ENCODE measurements at places on chromosomes 2 and 18. TPM values are rescaled to one million over a fixed set of nuclear protein-coding genes. Genes with fewer than 3 reads are reported as not detected.

The ANKRD62 gene
- total RNA-seq, result not detected

The NR4A2 gene
- total RNA-seq, result 7.9 TPM

The CDCA7 gene
- 0.16 TPM for total RNA-seq

The PCGF1 gene
- total RNA-seq, result 18.3 TPM

The GCG gene
- not detected for total RNA-seq

The ALPP gene
- not detected for total RNA-seq

DNA sequence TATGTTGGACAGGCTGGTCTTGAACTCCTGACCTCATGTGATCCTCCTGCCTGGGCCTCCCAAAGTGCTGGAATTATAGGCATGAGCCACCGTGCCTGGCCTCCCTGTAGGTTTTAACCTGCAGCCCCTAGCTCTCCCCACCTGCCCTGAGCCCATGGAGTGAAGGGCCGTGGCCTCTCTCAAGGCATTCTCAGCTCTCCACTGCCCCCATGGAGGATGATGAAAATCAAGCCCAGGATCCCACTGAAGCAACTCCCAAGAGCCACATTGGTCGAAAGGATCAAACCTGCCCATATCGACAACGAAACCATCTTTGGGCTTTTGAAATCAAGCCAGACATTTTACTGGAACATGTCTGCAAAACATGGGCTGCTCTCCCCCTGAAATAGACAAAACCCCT lies 22.4 kb upstream of the CREG2 start:
- DNase-seq, result no peak
- no peaks in the 10 kb centered on the region for H3K27me3 ChIP-seq
- no peak overlapping the region for H3K4me3 ChIP-seq
- H3K36me3 ChIP-seq, result no peaks in the 10 kb centered on the region

DNA sequence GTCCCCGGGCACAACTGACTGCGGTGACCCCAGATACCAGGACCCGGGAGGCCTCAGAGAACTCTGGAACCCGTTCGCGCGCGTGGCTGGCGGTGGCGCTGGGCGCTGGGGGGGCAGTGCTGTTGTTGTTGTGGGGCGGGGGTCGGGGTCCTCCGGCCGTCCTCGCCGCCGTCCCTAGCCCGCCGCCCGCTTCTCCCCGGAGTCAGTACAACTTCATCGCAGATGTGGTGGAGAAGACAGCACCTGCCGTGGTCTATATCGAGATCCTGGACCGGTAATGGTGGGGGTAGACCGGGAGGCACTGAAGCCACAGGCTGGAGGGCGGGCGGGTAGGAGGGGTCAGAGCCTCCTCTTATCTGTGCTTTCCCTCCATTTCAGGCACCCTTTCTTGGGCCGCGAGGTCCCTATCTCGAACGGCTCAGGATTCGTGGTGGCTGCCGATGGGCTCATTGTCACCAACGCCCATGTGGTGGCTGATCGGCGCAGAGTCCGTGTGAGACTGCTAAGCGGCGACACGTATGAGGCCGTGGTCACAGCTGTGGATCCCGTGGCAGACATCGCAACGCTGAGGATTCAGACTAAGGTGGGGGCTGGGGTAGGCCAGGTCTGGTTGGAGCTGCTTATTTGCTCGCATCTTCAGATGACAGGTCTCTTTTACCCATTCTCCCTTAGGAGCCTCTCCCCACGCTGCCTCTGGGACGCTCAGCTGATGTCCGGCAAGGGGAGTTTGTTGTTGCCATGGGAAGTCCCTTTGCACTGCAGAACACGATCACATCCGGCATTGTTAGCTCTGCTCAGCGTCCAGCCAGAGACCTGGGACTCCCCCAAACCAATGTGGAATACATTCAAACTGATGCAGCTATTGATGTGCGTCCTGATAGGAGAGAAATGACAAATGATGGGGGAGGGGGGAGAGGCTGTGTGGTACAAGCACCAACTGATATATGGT lies 780 bp downstream of the HTRA2 start:
- no peaks in the 10 kb centered on the region for H3K4me1 ChIP-seq
- DNase-seq, result no peak
- peak overlapping the region; percentile 92 for H3K4me3 ChIP-seq
- peak overlapping the region; percentile 90 for H3K27ac ChIP-seq
- H3K27me3 ChIP-seq, result no peaks in the 10 kb centered on the region

DNA sequence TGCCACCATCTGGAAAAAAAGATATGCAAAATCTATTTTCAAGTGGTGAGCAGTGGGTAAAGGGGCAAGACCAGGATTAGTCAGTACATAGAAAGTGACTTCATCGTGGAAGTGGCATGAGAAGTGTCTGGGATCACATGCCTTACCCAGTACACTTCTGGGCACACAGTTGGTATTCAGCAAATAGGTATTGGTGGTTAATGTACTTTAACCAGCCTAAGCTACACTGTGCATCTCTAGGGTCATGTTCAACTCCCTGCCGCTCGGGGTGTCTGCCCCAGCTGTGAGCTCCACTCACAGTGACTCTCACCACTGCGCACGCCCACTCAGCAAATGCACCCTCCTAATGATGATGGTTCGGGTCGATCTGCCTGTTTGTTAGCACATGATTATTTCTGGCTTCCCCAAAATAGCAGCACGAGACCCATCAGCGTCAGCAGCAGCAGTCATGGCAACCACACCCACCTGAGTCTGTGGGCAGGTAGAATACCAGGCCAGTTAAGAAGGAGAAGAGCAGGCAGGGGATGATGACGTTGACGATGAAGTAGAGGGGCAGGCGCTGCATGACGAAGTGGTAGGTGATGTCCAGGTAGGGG lies 11.1 kb downstream of the CHRNA1 start:
- H3K4me1 ChIP-seq, result no peaks in the 10 kb centered on the region
- H3K27ac ChIP-seq, result no peak overlapping the region
- H3K36me3 ChIP-seq, result no peaks in the 10 kb centered on the region
- no peaks in the 10 kb centered on the region for H3K27me3 ChIP-seq
- H3K4me3 ChIP-seq, result no peak overlapping the region

GRCh38 chr2:61536180-61536571 lies 2.0 kb downstream of the XPO1 start:
- no peaks in the 10 kb centered on the region for H3K4me1 ChIP-seq
- H3K27me3 ChIP-seq, result no peaks in the 10 kb centered on the region
- no peak for DNase-seq
- peak overlapping the region; percentile 79 for H3K4me3 ChIP-seq
- peaks cover 5% of the 10 kb centered on the region for H3K36me3 ChIP-seq

DNA sequence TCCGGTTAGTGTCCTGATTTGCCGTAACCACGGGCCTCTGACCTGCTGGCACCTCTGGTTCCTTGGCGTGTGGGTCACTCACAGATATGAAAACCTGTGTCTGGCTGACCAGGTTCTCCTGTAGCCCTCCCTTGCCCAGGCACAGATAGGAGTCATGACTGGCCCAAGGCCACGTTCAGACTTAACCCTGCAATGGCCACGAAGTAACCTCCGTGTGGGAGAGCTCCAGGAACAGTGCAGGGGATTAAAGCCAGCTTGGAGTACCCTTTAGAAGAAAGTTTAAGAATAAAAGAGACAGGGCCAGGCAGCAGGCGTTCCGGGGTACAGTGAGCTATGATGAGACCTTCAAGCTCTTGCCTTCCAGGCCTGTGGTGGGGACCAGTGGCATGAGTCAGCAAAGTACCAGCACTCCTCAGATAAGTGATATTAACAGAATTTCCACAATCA lies 25.5 kb downstream of the CENPO start:
- H3K27ac ChIP-seq, result no peak overlapping the region
- H3K36me3 ChIP-seq, result peaks cover 3% of the 10 kb centered on the region
- no peak for DNase-seq
- no peak overlapping the region for H3K4me3 ChIP-seq
- no peaks in the 10 kb centered on the region for H3K27me3 ChIP-seq

DNA sequence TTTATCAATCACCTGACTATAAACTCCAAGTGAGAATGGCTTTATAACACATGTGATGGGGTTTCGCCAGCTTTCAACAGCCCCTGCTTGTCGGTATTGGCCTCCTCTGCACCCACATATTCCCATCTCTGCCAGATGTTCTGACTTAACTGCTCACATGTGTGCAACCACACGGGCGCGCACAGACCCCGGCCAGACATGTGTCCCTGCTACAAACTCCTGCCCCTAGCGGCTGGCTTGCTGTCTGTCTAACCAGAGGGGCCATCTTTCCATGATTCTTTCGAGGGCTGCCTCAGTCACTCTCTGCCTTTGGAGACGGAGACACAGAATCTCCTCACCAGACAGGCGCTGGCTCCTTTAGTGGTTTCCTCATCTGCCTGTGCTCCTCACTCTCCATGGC lies 15.3 kb downstream of the STON1 start:
- H3K36me3 ChIP-seq, result no peaks in the 10 kb centered on the region
- DNase-seq, result no peak
- peak overlapping the region; percentile 29 for H3K27ac ChIP-seq
- H3K4me1 ChIP-seq, result no peaks in the 10 kb centered on the region

GRCh38 chr2:12636837-12637581 lies 79.7 kb upstream of the TRIB2 start:
- no peaks in the 10 kb centered on the region for H3K4me1 ChIP-seq
- H3K27ac ChIP-seq, result no peak overlapping the region
- DNase-seq, result no peak
- H3K4me3 ChIP-seq, result no peak overlapping the region

DNA sequence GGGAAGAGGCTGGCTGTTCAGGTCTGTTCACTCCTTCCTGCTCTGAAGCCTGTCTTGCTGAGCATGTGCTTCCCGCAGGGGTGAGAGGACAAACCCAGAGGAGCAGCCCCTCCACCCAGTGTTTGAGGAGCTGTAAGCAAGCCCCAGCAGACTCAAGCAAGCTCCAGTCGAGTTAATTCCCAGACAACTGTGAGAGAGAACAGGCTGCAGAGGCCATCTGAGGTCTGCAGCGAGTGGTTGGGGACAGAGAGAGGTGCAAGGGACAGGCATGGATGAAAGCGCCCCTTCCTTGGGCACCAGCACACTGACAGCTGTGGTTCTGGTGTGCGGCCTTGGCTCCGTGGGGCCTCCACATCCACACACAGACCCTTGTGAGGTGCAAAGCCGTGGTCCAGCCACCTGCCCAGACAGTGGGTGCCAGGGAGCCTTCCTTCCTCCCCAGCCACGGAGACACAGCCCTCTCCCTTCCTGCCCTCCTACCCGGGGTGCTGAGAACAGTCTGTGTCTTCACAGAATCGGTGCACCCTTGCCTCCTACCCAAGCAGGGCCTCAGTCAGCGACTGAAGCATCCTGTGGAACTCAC lies 36.2 kb downstream of the MAL start:
- no peaks in the 10 kb centered on the region for H3K27me3 ChIP-seq
- DNase-seq, result no peak
- no peak overlapping the region for H3K4me3 ChIP-seq
- no peaks in the 10 kb centered on the region for H3K36me3 ChIP-seq

GRCh38 chr2:227822416-227823003 lies 8.9 kb downstream of the CCL20 start:
- peaks cover 7% of the 10 kb centered on the region for H3K4me1 ChIP-seq
- no peak for DNase-seq
- no peak overlapping the region for H3K27ac ChIP-seq
- H3K4me3 ChIP-seq, result no peak overlapping the region
- H3K27me3 ChIP-seq, result no peaks in the 10 kb centered on the region

DNA sequence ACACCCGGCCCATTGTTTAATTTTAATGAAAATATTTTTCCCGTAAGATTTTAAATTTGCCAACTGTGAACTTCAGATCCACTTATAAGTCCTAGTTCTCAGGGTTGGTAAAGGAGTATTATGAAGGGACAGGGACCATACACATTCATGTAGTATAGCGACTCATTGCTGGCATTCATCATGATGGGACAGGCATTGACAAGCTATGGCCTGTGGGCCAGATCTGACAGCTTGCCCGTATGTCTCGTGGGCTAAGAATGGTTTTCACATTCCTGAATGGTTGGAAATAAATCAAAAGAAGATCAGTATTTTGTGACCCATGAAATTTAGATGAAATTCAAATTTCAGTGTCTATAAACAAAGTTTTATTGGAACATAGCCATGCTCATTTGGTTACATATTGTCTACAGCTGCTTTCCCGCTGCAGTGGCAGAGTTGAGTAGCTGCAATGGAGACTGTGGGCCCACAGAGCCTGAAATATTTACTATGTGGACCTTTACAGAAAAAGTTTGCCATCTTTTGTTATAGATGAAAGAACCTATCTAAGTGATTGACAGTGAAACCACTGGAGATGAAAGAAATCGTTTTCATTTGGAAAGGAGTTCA lies 4.1 kb downstream of the RAPGEF4 start:
- DNase-seq, result no peak
- no peaks in the 10 kb centered on the region for H3K36me3 ChIP-seq
- H3K4me3 ChIP-seq, result no peak overlapping the region
- H3K4me1 ChIP-seq, result no peaks in the 10 kb centered on the region
- no peak overlapping the region for H3K27ac ChIP-seq
- H3K27me3 ChIP-seq, result peaks cover 13% of the 10 kb centered on the region

DNA sequence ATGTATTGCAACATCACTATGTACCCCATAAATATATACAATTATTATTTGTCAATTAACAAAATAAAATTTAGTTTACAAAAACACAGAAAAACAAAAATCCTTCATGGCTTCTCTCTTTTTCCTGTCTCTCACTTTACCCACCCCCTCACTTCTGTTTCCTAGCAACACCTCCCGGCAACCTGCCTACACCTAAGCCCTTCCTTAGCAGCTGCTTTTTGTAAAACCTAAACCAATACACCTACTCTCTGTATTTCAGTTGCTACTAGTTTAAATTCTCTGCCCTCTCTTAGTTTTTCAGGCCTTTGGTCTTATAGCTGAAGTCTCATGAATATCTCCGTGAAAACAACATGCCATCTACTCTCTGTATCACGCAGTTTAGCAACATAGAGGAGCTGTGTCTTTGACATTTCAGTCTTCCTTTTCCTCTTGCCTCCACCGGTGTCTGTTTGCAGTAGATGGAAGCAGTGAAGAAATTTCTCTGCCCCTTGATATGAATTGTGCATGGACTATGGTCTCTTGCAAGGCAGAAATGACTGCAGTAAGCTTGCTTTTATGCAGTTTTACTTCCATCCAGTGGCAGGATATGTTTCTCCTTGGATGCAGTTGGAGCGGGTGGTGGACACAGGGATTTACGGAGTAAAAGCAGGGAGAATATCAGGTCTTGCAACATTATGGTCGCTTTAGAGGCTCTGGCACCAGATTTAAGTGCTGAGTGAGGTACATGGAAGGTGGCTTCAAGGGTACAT lies 42.0 kb upstream of the ZDBF2 start:
- H3K36me3 ChIP-seq, result no peaks in the 10 kb centered on the region
- H3K4me1 ChIP-seq, result no peaks in the 10 kb centered on the region
- no peak overlapping the region for H3K27ac ChIP-seq
- H3K4me3 ChIP-seq, result no peak overlapping the region
- no peak for DNase-seq

- H3K27ac ChIP-seq, result no peak overlapping the region
- no peaks in the 10 kb centered on the region for H3K4me1 ChIP-seq
- no peaks in the 10 kb centered on the region for H3K27me3 ChIP-seq
Observed at GRCh38 chr2:99657691-99658258, 168.0 kb upstream of the REV1 start.

DNA sequence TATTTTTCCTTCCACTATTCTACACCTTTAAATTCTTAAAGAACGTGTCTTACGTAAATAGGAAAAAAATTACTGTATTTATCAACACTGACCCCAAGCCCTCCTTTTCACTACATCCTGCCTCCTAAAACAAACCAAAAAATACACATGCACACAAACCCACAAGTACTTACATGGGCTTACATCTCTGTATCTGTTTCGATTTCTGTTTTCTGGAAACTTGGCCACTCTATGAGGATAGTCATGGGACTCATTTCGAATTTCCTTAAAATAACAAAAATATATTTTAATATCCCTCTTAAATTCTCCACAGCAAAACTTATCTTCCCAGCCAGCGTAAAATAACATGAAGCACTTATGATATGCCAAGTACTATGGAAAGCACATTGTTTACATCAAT lies 25.0 kb downstream of the PTPN2 start:
- H3K27me3 ChIP-seq, result no peaks in the 10 kb centered on the region
- H3K36me3 ChIP-seq, result no peaks in the 10 kb centered on the region
- no peaks in the 10 kb centered on the region for H3K4me1 ChIP-seq
- no peak overlapping the region for H3K4me3 ChIP-seq

All from breast epithelium (tissue), 4 donors.